Activated T-cell treated with anti-CD3 and anti-CD28 coated beads, Interleukin-2, amount 50 U/mL, for 1 hour (primary cell): ENCODE measurements at places on chromosomes 5 and 9.

DNA sequence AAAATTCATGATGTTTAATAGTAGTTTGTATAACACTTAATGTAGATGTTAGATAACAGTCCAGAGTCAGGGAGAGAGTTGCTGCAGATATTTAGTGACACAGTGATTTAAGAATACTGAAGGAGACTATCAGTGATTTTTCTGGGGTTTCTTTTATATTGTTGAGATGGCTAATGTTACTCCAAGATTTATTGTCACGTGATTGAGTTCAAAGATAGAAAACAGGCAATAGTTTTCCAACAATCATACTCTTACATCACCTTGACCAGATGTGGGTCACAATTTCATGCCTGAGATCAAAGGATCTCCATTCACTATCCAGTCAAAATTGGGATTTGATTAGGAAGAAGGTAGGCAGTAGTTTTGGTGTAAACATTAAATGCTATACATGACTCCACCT, 580.0 kb upstream of the ARRDC3 start:
- no peak for DNase-seq

DNA sequence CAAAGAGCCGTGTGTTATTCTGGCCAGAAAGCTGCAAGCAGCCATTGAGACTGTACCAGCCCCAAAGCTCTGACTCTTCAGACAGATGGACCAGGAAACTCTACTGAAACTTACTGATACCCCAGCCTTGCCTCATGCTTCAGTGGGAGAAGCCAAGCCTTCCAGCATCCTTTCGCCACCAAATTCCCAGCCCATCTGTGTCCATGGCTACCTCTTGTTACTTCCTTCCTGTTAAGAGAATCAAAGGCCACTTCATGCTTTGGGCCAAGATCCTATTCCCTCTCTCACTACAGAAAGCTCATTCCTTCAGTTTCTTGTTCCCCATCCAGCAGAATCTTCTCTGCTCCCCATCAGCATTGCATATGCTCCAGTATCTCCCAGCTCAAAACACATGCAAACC, 46.9 kb upstream of the FREM1 start:
- DNase-seq: no peak

DNA sequence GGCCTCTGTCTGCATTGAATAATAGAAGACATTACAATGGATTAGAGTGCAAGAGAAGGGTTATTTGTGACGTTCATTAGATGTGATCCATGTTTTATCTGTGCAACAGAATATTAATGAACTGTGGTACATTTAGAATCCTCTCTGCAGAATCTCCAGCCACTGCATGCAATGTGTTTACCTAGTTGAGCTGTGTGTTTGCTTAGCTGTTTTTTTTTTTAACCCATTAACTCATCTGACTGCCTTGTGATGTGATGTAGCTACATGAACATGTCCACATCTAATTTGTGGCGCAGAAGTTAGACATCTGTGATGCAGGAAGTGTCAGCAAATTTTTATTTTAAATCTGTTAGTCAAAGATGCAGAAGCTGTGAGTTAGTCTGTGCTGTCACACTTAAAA, 236.9 kb downstream of the CD180 start:
- DNase-seq: no peak

DNA sequence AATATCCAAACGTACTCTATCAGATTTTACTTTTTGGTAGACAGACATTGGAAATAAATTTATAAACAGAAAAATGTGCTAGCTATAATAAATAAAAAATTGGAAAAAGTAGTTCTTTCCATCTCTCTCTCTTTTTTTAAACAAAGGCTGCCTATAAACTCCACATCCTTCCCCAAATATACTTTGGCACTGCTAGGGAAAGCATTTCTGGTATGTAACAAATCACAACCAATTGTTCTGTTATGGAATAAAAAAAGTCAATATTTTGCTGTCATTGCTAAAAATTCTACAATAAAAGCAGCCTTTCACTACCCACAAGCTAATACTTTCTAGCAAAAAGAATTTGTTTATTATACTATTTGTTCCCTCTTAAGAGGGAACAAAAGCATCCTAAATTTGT, 169.2 kb upstream of the TARS1 start:
- no peak for DNase-seq

DNA sequence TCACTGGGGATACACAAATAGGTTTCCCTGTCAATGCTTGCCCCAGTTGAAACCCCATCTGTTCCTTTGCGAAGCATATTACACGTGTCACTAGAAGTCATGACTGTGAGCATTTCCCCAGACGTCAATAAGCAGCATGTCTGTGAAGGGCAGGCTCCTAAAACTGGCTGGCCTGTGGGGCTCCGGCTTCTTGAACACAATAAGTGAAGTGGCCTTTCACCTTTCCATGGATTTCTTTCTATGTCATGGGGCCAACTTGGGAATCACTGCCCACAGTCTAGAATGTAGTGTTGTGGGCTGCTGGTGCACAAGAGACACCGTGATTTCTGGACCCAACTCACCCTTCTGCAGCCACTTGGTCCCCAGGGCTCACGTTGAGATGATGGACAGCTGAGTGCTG, 60.4 kb upstream of the CTSL start:
- DNase-seq: no peak

DNA sequence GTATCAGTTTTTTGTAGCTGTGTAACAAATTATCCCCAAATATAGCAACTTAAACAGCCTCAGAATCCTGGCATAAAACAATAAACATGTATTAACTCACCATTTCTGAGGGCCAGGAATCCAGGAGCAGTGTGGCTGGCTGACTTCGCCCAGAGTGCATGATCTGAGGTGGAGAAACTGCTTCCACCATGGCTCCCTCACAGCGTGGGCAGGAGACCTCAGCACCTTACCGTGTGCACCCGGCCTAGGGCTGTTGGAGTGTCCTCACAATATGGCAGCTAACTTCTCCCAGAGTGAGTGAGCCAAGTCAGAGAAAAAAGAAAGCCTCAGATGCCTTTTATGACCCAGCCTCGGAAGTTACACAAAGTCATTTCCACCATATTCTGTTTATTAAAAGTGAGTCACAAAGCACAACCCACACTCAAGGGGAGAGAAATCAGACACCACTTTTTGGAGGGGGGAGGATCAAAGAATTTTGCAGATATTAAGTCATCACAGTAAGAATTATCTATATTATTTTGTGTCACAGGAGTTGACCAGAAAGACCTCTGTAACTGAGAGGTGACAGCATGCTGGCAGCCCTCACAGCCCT, 59.6 kb downstream of the TSTD2 start:
- DNase-seq: no peak

DNA sequence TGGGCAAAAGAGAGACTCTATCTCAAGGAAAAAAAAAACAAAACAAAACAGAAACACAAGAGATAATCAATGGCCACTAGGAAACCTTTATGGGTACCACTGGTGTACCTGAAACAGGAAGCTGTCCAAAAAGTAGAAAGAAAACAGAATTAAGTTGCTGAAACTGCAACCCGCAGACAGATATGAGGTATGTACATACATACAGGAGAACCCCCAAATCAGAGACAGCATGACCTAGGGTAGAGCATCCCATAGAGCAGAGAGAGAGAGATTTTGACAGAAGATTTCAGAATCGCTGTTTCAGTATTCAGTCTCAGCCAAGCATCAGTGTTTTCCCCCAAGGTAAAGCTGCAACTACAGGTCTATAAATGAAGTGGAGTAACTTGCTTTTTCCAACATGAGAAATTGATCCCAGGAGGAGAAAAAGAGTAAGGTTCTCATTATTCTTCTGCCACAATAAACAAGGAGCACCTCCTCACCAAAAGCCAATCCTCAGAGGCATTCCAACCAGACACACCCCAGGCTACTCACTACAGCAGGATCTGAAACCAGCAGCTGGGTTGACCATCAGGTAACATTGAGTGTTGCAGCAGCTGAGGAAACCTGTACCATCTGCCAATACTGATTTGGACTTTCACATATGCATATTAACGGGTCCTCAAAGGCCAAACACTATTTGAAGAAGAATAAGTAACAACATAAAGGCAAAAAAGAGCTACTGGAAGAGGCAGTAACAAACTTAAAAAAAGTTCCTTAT, 630.0 kb downstream of the TAF11L14 start:
- no peak for DNase-seq

GRCh38 chr5:59716966-59717500, 176.5 kb downstream of the PDE4D start:
- no peak for DNase-seq

DNA sequence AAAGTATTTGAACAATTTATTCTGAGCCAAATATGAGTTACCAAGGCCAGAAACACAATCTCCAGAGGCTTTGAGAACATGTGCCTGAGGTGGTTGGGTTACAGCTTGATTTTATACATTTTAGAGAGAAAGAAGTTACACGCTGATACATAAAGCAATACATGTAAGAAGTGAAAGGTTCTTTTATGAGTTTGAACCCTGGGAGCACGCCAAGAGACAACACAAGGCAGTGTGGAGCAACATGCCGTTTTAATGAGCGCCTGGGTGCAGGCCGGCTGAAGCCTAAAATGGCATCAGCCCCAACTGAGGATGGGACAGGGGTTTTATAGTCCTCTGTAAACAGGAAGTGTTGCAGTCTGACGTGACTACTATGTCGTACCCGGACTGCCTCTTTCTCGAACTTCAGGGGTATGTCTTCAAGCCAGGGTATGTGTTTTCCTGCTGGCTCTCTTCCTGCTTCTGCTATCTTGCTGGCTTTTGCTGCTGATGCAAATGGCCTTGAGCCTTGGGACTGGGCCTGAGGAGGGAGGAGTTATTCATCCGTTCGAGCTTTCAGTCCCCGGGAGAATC, 193.7 kb downstream of the CYLC2 start:
- no peak for DNase-seq

DNA sequence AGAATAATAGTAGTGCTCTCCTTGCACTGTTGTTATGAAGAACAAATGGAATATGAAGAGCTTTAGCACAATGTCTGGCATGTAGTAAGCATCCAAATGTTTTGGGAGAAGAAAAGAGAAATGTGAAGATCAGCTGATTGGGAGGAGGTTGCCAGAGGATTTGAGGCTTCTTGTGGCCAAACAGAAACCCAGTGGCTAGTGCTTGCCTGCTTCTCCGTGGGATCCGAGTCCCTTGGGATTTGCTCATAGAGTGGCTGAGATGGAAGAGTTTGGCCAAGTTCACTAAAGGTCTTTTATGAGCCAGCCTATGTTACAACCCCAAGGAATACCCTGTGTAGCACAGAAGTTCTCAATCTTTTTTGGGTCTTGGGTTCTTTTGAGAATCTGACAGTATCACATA, 86.0 kb downstream of the ANGPTL2 start:
- no peak for DNase-seq

- no peak for DNase-seq
Observed at GRCh38 chr9:79577969-79578723, 6.4 kb downstream of the TLE4 start.

DNA sequence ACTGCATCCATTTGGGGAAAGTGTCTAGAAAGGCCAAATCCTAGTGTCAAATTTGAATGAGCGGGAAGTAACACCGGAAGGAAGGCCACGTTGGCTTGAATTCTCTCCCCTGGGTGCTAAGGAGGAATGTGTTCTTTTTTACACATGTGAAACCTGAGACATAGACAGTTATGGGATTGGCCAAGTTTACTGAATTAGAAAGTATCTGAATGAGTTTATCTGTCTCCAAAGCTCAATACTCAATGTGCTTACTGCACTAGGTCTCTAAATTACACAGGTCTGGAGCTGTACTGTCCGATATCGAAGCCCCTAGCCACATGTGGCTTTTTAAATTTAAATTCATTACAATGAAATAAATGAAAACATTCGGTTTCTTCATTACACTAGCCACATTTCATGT, 6.0 kb downstream of the DMRT1 start:
- DNase-seq: no peak

DNA sequence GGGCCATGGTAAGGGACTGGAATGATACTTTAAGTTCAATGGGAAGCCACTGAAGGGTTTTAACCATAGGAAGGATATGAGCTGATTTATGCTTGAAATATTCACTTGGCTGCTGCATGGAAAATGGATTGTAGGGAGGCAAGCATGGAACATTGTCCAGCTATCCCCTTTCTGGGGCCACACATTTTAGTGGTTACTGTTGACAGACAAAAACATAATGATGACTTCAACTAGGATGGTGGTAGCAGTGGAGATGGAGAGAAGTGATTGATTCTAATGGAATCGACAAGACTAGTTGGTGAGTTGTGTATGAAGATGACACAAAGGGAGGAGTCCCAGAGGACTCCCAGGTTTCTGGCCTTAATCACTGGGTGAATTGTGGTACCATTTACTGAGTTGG, 6.2 kb upstream of the FCHSD1 start:
- DNase-seq: no peak

DNA sequence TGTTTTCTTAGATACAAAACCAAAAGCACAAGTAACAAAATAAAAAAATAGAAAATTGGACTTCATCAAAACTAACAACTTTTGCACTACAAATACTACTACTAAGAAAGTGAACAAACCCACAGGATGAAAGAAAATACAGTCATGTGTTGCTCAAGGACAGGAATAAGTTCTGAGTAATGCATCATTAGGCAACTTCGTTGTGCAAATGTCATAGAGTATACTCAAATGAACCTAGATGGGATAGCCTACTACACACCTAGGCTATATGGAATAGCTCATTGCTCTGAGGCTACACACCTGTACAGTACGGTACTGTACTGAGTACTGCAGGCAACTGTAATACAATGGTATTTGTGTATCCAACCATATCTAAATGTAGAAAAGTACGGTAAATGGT, 88.3 kb downstream of the RAPGEF1 start:
- no peak for DNase-seq

GRCh38 chr5:126004636-126005035, 418.6 kb upstream of the GRAMD2B start:
- DNase-seq: no peak

DNA sequence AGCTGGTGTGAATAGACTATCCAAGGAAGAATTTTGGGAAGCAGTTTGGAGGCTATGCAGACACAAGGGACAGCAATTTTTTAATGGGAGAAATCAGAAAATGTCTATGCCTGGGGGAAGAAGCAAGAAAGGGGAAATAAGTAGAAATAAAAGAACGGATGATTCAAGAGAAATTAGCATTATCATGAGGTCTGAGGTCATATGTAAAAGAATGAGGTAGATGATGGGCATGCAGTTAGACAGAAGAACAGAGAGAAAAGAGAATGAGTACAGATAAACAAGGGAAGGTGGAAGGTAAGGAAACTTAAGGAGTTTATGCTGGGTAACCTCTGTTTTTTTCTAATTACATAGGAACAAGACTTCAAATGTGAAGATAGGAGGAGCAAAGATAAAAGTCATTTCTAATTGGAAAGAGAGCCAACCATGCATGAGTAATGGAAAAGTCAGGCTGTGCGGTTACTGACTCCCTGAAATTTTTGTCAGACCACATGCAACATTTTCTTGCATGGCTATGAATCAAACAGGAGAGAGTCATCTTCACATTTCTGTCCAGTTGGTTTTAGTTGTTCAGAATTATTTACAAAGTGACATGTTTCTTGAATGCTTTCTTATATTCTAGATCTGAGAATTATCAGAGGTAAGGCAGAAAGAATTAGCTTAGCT, 101.0 kb upstream of the PIK3R1 start:
- no peak for DNase-seq
